ENCODE measurements at places on chromosomes 5 and 9. TPM values are rescaled to one million over a fixed set of nuclear protein-coding genes. Genes with fewer than 3 reads are reported as not detected.

FBP2 gene
- 0.21 TPM for polyA plus RNA-seq

GARNL3 gene
- polyA plus RNA-seq = 14.6 TPM

STX17 gene
- polyA plus RNA-seq = 27.0 TPM

LRRC14B gene
- not detected for polyA plus RNA-seq

SLC25A2 gene
- polyA plus RNA-seq = not detected

PCDHGB2 gene
- polyA plus RNA-seq = 3.9 TPM

TTC23L gene
- 3.2 TPM for polyA plus RNA-seq

IL5 gene
- polyA plus RNA-seq = not detected

SLC45A2 gene
- polyA plus RNA-seq = 0.26 TPM
